ENCODE measurements at places on chromosomes 16 and 17.

GRCh38 chr16:52597073-52597771 lies 50.3 kb upstream of the TOX3 start:
- no peak for DNase-seq

GRCh38 chr16:4333308-4333638 lies 17.4 kb downstream of the GLIS2 start:
- DNase-seq, result no peak

DNA sequence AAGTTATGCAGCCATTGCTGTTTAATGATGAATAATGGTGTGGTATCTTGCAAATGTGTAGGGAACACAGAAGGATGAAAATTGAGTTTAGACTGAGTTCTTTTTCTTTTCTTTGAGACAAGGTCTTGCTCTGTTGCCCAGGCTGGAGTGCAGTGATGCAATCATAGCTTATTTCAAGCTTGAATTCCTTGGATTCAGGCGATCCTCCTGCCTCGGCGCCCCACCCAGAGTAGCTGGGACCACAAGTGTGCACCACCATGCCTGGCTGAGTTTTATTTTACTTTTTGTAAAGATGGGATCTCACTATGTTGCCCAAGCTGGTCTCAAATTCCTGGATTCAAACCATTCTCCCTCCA lies 74.6 kb upstream of the TBC1D3K start:
- no peak for DNase-seq

DNA sequence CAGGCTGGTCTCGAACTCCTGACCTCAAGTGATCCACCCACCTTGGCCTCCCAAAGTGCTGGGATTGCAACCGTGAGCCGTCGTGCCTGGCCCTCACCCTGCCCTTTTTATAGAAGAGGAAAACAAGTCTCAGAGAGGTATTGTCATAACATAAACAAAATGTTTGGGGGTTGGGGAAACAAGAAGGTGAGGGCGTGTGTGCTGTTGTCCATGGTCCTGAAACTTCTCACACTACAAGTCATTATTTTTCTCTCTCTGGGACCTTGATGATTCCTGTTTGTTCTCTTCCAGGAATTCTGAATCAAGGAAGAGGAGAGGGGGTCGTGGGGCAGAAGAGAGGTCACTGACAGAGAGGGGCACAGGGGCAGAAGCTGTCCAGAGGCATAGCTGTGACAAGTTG lies 160.2 kb upstream of the LHX1 start:
- DNase-seq, result no peak

GRCh38 chr16:85334718-85335583 lies 222.7 kb upstream of the CIBAR2 start:
- no peak for DNase-seq

DNA sequence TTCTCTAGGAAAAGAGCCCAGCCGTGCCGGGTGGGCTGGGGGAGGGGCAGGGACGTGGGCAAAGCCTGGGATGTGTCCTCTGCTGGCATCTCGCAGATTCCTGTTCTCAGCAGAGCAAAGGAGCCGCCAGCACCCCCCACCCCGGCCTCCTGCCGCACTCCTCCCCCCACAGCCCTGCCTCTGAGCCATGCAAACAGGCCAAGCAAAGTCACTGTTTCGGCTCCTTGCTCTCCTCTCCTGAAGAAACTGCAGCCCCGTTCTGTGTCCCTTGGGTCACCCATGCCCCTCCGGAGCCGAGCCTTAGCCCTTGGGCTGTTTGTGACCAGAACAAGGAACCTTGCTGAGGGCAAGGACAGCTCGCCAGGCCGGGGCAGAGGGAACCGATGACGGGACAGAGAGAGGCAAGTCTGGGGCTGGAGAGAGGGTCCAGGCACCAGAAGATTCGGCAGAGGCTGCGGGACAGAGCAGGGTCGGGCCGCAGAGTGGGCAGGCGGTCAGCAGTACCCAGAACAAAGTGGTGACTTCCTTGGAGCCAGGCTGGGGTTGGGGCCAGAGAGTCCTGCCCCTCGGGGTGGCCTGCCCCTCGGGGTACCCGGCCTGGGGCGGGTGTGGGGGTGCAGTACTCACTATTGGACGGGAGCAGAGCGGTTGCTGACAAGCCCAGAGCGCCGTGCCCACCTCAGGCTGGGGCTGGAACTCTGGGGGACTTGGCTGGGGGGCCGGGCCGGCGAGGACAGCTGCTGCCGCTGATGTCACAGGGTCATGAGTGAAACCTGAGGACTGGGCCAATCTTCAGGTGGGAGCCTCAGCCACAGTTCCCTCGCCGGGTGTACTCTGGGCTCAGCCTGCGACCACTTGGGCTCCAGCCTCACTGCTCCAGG lies 9.2 kb upstream of the PRR29 start:
- DNase-seq, result no peak

GRCh38 chr17:21542991-21543390 lies 149.3 kb upstream of the KCNJ18 start:
- no peak for DNase-seq

DNA sequence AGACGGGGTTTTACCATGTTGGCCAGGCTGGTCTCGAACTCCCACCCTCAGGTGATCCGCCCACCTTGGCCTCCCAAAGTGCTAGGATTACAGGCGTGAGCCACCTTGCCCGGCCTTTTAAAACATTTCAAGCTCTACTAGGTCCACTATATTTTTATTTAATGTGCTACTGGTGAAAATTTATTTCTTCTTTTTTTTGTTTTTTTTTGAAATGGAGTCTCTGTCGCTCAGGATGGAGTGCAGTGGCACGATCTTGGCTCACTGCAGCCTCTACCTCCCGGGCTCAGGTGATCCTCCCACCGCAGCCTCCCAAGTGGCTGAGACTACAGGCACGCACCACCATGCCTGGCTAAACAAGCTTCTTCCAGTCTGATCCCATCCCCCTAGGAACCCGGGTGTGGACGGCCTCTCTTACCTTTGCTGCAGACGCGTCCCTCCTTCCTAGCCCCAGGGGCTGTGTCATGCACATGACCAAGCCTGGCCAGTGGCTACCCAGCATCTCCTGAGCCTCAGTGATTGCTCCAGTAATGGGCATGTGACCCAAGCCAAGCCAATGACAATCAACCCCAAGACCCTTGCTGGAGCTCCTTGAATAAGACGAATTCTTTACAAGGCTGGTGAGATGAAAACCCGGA lies 40.1 kb upstream of the LITAF start:
- no peak for DNase-seq
